ENCODE measurements at places on chromosomes 1 and 21. TPM values are rescaled to one million over a fixed set of nuclear protein-coding genes. Genes with fewer than 3 reads are reported as not detected.

DNA sequence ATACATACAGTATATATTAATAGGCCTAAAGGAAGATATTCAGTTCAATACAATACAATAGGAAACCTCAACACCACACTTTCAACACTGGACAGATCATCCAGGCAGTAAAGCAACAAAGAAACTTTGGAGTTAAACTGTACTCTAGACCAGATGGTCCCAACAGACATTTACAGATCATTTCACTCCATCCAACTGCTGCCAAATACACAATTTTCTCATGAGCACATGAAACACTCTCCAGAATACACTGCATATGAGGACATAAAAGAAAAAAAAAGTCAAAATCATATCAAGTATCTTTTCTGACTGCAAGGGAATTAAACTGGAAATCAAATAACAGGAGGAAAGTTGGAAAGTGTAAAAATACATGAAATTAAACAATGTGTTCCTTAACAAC is 607.5 kb upstream of the BRINP3 start:
- H3K4me1 ChIP-seq, result no peaks in the 10 kb centered on the region
- H3K27ac ChIP-seq, result no peak overlapping the region

- H3K4me3 ChIP-seq, result no peak overlapping the region
- peaks cover 2% of the 10 kb centered on the region for H3K36me3 ChIP-seq
- no peak overlapping the region for H3K27ac ChIP-seq
- H3K4me1 ChIP-seq, result peaks cover 7% of the 10 kb centered on the region
These were observed 72.5 kb downstream of the ENAH start for GRCh38 chr1:225580238-225581099.

DNA sequence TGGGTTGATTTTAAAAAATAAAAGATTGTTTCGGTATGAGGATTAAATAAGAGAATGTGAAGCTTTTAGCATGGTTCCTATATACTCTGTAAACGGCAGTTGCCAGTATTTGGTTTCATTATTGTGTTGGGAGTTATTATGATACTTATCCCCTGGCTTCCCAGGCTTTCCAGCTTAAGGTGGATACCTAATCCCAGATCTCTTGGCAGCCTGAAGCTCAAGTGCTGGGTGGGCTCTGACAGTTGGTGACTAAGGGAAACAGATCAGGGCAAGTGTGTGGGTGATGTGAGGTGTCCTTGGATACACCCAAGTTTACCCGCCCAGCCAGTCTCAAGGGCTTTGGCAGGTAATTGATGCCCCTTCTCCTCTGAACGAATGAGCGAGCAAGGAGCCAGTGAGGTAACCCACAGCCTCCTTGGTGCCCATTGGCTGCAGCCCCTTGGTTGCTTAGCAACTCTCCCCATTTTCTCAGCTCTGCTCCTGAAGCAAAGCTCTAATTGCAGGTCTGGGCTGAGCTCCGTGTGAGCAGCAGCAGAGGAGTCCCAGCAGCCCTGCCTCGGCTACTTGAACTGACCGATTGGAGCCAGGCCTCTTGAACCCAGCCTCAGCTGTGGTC is 6.1 kb downstream of the IPO13 start:
- H3K4me3 ChIP-seq, result no peak overlapping the region
- peaks cover 5% of the 10 kb centered on the region for H3K4me1 ChIP-seq
- no peak for DNase-seq
- H3K36me3 ChIP-seq, result peaks cover 14% of the 10 kb centered on the region
- no peak overlapping the region for H3K27ac ChIP-seq
- no peaks in the 10 kb centered on the region for H3K27me3 ChIP-seq

DNA sequence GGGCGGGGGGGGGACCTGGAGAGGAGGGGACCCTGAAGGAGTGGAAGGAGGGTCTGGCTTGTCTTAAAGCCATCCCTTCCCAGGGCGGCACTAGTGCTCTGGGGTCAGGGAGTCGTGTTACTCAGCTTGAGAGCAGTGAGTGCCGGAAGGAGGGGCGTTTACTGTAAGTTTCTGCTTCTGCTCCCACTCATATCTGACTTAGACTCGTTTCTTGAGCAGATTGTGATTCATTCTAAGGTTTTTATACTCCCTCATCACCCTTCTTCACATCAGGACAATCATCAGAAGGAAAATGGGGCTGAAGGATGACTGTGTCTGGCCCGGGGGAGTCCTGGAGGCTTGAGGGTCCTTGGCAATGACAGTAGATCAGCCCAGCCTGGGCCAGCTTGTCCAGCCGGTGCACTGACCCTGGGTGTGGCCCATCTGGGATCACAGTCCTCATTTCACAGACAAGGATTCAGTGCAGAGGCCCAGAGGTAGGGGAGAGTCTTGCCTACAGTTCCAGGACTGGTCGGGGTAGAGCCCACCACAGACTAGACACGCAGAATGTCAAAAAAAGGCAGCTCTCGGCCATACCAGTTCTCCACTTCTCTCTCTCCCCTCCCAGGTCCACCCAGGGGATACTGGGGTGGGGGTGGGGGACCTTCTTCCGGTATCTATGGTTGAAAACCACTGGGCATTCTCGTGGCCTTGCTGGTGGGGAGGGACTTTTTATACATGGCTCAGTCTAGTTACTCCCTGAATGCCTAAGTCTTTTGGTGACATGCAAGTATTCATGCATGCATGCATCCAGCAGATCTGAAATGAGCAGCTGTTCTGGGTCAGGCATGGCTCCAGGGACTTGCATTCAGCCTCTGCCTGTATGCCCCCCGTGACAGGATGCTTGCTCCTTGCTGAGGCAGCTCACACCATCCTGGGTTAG is 5.1 kb downstream of the TNFRSF8 start:
- H3K4me1 ChIP-seq, result peaks cover 8% of the 10 kb centered on the region
- no peak overlapping the region for H3K4me3 ChIP-seq
- peak; percentile 81 for DNase-seq
- H3K36me3 ChIP-seq, result no peaks in the 10 kb centered on the region
- H3K27me3 ChIP-seq, result peaks cover 23% of the 10 kb centered on the region

- no peaks in the 10 kb centered on the region for H3K27me3 ChIP-seq
- peaks cover 23% of the 10 kb centered on the region for H3K36me3 ChIP-seq
- no peak overlapping the region for H3K27ac ChIP-seq
- H3K4me3 ChIP-seq, result no peak overlapping the region
These were observed 126.1 kb downstream of the NAV1 start for GRCh38 chr1:201665036-201665435.

DNA sequence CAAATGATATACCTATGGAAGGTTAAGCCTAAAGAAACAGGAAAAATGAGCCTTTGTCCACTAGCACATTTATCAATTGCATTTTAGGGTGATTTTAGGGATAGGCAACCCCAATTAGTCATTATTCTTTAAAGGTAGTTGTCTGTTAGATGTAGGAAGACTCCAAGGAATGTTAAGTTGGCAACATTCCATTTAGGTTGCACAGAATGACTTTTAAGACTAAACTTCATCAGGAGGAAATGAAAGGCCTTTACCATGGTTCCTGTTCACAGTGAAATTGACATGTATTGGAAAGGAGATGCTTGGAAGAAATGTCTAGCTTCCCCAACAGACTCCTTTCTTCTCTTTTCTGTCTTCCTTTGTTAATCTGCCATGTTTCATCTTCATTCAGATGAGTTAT is 1.6 kb upstream of the APOBEC4 start:
- no peaks in the 10 kb centered on the region for H3K27me3 ChIP-seq
- no peak overlapping the region for H3K4me3 ChIP-seq
- no peak overlapping the region for H3K27ac ChIP-seq
- no peak for DNase-seq
- H3K4me1 ChIP-seq, result peaks cover 6% of the 10 kb centered on the region

Gene KRTAP10-12
- not detected for total RNA-seq

DNA sequence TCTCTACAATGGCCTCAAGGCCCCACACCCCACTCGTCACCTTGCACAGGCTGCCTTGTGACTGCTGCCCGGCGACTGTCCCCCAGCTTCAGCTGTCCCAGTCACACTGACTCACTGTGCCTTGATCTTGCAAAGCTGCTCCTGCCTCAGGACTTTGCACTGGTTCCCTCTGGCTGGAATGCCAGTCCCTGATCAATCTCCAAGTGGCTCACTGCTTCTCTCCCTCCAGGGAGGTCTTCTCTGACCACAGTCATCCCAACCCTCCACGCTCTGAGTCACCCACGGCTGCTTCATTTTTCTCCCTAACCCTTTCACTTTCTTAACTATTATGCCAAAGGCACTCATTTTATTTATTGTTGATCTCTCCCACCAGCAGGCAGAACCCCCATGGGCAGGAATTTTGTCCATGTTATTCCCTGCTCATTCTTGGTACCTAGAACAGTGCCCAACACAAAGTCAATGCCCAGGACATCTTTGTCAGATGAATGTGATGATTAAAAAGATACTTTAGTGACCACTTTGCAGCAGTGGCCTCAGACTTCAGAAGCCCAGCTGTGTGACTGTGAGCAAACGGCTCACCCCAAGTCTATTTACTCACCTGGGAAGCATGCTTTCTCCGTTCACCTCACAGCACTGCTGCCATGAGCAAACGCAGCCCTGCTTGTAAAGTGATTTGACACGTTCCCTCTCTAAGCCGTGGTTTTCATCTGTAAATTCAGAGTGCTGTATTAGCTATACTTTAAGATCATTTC is 53.4 kb downstream of the ZBTB18 start:
- 0 out of 2 replicates have a peak overlapping the region, but pooled peaks have one; percentile 13 for H3K27ac ChIP-seq
- DNase-seq, result peak; percentile 93
- peaks cover 14% of the 10 kb centered on the region for H3K4me1 ChIP-seq
- H3K36me3 ChIP-seq, result no peaks in the 10 kb centered on the region
- H3K4me3 ChIP-seq, result no peak overlapping the region

Gene CASZ1
- 0.18 TPM for total RNA-seq

GRCh38 chr1:204223129-204223860 is 9.5 kb upstream of the GOLT1A start:
- H3K4me3 ChIP-seq, result no peak overlapping the region
- DNase-seq, result no peak
- no peaks in the 10 kb centered on the region for H3K27me3 ChIP-seq
- peaks cover 4% of the 10 kb centered on the region for H3K4me1 ChIP-seq
- H3K27ac ChIP-seq, result no peak overlapping the region

GRCh38 chr1:36971852-36972618 is 62.3 kb downstream of the GRIK3 start:
- no peaks in the 10 kb centered on the region for H3K36me3 ChIP-seq
- DNase-seq, result no peak
- no peak overlapping the region for H3K4me3 ChIP-seq

GRCh38 chr21:35189077-35189863 is 140.2 kb upstream of the RUNX1 start:
- H3K27me3 ChIP-seq, result no peaks in the 10 kb centered on the region
- H3K4me3 ChIP-seq, result no peak overlapping the region
- H3K36me3 ChIP-seq, result no peaks in the 10 kb centered on the region
- no peak overlapping the region for H3K27ac ChIP-seq

DNA sequence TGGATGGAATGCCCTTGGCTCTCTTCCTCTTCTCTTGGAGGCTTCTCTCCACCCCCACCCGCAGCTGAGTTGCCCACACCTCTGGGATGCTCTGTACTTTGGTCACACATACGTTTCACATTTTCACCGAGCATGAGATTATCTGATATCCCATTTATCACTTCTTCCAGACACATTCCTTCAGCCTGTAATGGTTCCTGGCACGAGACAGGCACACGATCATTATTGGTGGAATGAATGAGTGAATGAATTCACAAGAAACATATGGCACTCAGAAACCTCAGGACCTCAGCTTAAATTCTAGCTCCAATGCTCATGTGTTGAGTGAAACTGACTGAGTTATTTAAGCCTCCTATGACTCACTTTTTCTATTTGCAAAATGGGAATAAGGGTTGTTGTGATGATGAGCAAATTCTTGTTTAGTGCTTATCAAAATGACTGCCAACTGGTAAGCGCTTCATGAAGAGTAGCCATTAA is 242.7 kb upstream of the JUN start:
- H3K4me3 ChIP-seq, result no peak overlapping the region
- H3K27ac ChIP-seq, result peak overlapping the region; percentile 21
- peaks cover 14% of the 10 kb centered on the region for H3K4me1 ChIP-seq
- peak; percentile 74 for DNase-seq

Gene TRIM63
- total RNA-seq, result not detected

DNA sequence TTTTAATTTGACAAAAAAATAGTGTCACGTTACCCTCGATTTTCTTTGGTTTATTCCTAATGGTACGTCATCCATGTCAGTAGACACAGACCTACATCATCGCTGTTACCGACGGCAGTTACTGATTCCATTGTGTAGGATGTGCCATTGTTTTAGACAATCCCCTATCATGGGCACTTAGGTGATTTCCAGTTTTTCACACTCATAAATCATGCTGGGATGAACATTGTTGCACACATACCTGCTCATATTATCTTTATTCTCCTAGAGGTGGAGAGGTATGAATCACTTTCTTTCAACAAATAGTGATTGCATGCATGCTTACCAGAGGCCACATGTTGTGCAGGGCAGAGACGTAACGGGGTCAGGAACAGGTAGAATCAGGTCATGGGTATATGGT is 79.7 kb upstream of the EFHD2 start:
- peaks cover 8% of the 10 kb centered on the region for H3K4me1 ChIP-seq
- H3K4me3 ChIP-seq, result no peak overlapping the region
- H3K27me3 ChIP-seq, result no peaks in the 10 kb centered on the region

- no peaks in the 10 kb centered on the region for H3K36me3 ChIP-seq
- no peak overlapping the region for H3K4me3 ChIP-seq
- DNase-seq, result peak; percentile 37
- H3K4me1 ChIP-seq, result no peaks in the 10 kb centered on the region
- no peaks in the 10 kb centered on the region for H3K27me3 ChIP-seq
These were observed 20.3 kb downstream of the PDC start for GRCh38 chr1:186440584-186440983.

Gene RASAL2
- total RNA-seq, result 19.2 TPM

DNA sequence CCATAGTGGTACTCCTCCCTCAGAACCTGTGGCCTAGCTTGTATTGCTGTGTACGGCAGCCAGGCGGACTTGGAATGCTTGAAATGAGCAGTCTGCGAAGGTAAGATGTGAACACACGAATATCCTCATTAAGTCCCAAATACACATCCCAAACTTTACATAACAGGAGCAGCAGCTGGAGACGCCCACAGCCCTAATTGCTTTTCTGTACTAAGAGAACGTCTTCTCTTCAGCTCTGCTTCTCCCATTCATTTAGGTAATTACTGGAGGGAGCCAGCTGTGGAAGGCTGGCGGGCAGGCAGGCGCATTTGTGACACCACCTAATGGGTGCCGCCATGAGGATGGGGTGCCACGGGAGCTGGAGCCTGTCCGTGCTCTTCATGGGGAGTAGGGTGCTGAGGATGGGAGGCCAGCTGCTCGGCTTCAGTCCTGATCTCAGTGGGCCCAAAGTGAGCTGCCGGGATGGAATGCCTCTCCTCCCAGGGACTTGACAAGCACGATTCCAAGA is 66.6 kb upstream of the POU3F1 start:
- no peak overlapping the region for H3K27ac ChIP-seq
- no peaks in the 10 kb centered on the region for H3K4me1 ChIP-seq
- no peak overlapping the region for H3K4me3 ChIP-seq

DNA sequence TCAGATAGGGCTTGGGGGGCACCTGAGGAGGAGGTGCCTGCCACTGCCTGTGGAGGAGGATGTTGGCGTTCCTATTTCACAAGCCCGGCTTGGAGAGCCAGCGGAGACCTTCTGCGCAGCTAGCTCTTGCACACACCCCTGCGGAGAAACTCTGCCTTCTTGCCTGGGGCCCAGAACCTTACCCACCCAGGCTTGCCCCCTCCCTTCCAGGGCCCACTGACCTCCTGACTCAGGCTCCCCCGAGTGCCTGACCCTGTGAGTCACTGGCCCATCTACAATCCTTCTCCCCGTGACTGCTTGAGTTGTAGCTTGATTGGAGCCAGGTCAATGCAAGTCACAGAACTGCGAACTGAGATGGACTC is 3.4 kb downstream of the HES2 start:
- DNase-seq, result no peak
- H3K36me3 ChIP-seq, result no peaks in the 10 kb centered on the region
- H3K27me3 ChIP-seq, result peaks cover 60% of the 10 kb centered on the region
- H3K4me1 ChIP-seq, result peaks cover 2% of the 10 kb centered on the region
